Stimulated activated CD4-positive, alpha-beta T cell treated with anti-CD3 and anti-CD28 coated beads, Interleukin-4, amount 100 ng/mL, for 1 hour (primary cell): ENCODE measurements at places on chromosomes 11 and 22.

GRCh38 chr11:109885006-109885405, 208.2 kb upstream of the ZC3H12C start:
- DNase-seq: no peak

- no peak for DNase-seq
Measured at GRCh38 chr11:124446916-124447315, 1.4 kb upstream of the OR8B8 start.

- DNase-seq: no peak
Measured at GRCh38 chr22:25566898-25567235, 2.4 kb downstream of the GRK3 start.

- no peak for DNase-seq
Measured at GRCh38 chr11:12811861-12812260, 137.6 kb downstream of the TEAD1 start.

GRCh38 chr11:76674517-76675400, 4.2 kb upstream of the LRRC32 start:
- no peak for DNase-seq

DNA sequence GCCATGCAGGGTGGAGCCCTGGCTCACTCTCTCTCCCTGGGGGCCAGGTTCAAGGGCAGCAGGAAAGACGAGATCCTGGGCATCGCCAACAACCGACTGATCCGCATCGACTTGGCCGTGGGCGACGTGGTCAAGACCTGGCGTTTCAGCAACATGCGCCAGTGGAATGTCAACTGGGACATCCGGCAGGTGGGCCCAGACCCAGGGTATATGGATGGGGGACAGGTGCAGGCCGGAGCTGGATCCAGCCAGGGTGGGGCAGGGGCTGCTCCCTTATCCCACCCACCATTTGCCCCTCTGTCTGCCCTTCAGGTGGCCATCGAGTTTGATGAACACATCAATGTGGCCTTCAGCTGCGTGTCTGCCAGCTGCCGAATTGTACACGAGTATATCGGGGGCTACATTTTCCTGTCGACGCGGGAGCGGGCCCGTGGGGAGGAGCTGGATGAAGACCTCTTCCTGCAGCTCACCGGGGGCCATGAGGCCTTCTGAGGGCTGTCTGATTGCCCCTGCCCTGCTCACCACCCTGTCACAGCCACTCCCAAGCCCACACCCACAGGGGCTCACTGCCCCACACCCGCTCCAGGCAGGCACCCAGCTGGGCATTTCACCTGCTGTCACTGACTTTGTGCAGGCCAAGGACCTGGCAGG, 2.9 kb downstream of the TRPT1 start:
- DNase-seq: no peak

GRCh38 chr11:128868841-128869671, 2.0 kb upstream of the KCNJ1 start:
- DNase-seq: no peak

DNA sequence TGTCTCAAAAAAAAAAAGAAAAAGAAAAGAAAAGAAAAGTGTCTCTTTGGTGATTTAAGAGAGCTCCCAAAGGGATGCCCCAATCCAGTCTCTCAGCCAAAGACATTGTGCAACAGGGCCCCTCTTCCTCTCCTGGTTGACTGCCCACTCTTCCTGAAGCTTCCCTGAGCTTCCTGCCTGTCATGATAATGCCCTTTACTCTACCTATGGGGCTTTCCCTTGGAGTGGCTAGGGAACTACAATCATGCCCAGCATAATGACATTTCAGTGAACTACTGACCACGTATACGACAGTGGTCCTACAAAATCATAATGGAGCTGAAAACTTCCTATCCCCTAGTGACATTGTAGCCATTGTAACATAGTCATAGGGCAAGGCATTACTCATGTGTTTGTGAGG, 118.0 kb downstream of the RASSF10 start:
- DNase-seq: no peak

- DNase-seq: no peak
Measured at GRCh38 chr11:76462317-76462716, 17.5 kb downstream of the EMSY start.

GRCh38 chr22:37354670-37355069, 72.4 kb downstream of the CYTH4 start:
- no peak for DNase-seq

- no peak for DNase-seq
Measured at GRCh38 chr11:18749681-18750319, 23.8 kb upstream of the IGSF22 start.

GRCh38 chr11:11137339-11137738, 215.7 kb downstream of the CSNK2A3 start:
- no peak for DNase-seq

DNA sequence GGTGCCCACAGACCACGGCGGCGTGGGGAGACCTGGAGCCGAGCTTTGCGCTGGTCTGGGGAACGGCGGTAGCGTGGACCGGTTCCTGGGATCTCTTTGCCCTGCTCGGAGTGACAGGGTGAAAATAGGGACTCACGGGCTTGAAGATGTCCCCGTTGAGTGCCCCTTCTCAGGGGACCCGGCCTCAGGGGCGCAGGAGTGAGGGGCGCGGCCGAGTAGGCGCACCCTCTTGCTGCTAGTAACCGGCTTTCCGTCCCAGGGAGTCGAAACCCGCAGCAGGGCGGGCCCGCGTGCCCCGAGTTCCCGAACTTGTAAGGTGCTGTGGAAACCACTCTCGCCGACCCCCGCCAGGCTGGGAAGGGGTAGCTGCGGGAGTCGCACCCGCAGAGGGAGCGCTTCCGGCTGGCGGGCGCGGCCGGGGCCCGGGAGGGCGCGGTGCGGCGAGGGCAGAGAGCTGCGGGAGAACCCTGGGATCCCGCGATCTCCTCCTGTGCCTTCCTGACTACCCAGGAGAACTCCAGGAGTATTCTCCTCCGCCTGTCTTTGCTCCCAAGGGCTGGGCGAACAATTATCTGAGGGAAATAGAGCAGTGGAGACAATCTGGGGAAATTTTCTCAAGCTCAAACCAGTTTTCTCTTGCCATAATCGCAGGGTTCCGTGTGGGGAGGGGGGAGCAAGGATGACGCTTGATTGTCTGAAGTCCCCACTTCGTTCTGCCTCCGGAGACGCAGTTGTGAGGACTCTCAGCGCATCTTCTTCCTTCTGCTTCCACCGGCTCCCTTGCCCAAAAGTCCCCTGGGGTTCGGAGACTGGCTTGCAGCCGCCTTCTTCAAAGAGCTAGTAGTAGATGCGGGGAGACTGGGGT, 666 bp downstream of the NELL1 start:
- DNase-seq: no peak

DNA sequence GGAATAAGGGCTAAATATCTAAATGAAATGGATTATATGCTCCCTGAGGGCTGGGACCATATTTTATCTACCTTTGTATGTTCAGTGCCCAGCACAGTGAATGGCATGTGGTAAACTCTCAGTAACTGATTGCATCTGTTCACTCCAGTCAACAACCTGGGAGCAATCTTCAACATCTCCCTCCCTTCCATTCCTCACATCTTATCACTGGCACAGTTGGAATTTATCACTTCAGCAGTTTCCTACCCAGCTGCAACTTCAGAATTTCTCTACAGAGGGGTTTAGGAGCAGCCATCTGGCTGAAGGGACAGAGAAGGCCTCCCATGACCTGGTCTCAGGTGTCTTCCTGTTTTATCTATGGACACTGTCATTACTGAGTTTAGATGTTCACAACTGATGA, 9.8 kb upstream of the SIK2 start:
- no peak for DNase-seq

DNA sequence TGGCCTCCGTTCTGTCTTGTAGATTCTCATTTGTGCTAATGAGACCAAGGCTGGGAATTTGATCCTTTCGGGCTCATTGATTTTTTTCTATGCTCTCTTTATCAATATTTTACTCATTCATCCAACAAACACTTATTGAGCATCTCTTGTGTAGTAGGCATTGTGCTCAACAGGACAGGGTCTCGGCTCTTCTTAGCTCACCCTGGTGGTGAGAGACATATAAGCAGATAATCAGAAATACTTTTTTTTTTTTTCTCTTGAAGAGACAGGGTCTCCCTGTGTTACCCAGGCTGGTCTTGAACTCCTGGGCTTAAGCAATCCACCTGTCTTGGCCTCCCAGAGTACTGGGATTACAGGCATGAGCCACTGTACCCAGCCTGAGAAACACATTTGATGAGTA, 48.0 kb upstream of the SLC5A1 start:
- DNase-seq: no peak

- no peak for DNase-seq
Measured at GRCh38 chr11:43758927-43759326, 78.4 kb downstream of the HSD17B12 start.

GRCh38 chr11:17544181-17544622, at the start of gene USH1C:
Gene USH1C (minus strand): TSS chr11:17544416. CDS start chr11:17544307, 109 bp downstream.
- peak; percentile 35 for DNase-seq

DNA sequence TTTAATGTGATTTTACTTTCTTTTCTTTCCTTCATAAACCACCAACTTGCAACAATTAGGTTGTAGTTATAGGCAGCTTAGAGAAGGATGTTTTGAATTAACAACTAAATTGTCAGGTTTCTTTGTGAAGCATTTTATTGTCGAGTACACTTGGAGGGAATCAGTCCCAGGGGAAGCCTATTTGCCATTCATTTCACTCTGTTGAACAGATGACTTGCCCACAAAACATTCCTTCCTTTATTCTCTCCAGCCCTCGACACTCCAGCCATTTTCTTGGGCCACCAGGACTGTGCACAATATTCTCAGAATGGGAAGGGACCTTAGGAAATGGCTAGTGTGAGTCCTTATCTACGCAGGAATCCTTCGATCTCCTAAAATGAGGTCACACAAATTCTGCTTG, 620.6 kb downstream of the SOX6 start:
- DNase-seq: no peak

DNA sequence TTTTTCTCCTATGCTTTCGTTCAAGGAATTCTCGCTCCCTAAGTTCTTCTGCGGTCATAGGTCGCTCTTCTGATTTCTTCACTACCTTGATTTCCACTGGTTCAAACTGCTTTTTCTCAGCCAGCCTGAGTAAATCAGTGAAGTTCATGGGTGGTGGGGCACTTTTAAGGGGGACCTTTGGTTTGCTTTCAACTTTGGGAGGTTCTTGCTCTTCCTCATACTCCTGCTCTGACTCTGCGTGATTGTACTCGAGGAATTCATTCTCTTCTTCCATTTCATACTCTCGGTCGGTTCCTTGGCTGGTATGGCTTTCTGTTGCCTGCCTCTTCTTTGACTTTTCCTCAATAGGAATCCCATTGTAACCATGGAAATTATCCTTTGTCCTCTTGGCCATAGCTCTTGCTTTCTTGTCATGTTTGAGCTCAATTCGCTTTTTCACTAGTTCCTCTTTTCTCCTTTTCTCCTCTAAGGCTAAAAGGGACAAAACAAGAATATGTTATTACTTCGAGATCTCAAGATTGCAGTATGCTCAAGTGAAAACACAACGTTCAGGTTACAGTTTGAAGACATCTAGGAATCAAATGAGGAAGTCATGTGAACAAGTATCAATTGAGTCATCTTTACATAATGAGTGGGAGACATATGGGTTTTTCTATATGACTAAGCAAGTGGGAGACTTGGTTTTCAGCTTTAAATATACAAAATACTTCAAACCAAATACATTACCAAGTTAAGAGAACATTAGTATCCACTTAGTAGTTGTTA, 16.2 kb downstream of the MISFA start:
- no peak for DNase-seq

DNA sequence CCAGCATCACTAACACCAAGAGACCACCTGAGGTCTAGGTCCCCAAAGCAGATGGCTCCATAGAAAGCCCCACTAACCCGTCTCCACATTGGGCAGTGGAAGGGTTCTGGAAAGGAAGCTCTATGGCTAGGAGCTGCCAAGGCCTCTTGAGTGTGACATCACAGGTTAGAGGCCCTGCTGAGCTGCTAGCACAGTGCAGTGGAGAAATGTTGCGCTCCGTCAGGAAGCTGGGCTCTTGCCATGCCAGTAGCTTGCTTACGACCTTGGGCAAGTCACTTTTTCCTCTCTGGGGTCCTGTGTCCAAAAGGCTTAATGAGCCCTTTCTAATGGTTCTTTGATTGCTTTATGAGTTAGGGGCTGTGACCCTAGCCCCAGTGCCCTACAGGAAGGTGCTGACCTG, 10.6 kb downstream of the PIK3IP1 start:
- no peak for DNase-seq

- no peak for DNase-seq
Measured at GRCh38 chr11:45577752-45578151, 87.7 kb downstream of the CHST1 start.

DNA sequence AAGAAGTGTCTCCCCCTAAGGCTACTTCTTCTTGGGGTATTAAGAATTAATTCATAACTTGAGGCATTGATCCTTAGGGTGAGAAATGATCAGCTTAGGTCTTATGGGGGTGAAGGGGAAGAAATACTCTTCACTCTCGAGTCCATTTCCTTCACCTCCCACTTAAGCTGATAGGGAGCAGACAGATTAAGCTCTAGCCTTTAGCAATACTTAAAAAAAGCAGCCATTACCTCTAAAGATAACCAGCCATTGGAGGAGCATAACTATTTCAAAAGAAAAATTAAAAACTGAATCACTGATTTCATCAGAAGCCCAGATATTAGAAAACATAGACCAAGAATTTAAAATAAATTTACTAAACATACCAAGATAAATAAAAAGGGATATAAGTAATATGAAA, 60.5 kb downstream of the ENTHD1 start:
- DNase-seq: no peak

DNA sequence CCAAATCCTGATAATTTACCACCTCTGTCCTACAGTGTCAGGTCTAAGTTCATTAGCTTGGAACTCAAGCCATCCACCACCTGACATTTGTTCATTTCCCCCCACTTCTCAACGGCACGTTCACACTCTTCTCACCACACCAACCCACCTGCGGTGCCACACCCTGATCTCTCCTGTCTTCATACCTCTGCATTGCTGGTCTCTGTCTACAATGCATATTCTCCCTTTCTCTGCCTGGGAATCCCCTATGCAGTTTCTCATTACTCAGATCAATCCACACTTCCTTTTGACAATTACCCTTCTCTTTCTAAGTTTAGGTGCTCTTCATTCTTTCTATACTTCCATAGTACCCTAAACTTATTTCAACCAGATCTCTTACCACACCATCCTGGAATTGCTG, 20.4 kb upstream of the EMSY start:
- no peak for DNase-seq

DNA sequence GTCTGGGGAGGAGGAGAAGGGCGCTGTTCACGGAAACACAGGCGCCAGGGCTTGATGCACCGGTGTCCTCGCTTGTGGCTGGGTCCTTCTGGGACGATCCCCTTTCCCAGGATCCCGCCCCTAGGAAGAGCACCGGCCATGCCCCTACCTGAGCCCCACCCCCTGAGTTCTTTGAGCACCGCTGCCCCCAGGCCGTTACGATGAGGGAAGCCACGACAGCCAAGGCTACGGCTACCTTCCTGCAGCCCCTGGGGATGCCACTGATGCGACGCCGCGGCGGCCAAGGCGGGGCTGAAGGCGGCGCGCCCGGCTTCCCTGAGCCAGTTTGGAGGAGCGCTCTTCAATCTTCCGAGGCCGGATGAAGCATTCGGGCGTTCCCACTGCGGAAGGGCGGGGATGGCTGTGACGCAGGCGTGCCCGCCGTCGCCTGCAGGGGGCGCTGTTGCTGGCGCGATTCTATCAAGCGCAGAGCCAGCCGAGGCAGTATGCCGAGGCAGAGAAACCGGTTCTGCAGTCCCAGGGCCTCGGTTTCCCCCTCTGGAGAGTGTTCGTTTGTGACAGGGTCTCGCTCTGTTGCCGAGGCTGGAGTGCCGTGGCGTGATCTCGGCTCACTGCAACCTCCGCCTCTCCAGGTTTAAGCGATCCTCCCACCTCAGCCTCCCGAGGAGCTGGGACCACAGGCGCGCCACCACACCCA, 9.7 kb upstream of the NEFH start:
- DNase-seq: peak; percentile 70
